Dermis blood vessel endothelial cell (primary cell): ENCODE measurements at places on chromosomes 12 and 14. TPM values are rescaled to one million over a fixed set of nuclear protein-coding genes. Genes with fewer than 3 reads are reported as not detected.

DNA sequence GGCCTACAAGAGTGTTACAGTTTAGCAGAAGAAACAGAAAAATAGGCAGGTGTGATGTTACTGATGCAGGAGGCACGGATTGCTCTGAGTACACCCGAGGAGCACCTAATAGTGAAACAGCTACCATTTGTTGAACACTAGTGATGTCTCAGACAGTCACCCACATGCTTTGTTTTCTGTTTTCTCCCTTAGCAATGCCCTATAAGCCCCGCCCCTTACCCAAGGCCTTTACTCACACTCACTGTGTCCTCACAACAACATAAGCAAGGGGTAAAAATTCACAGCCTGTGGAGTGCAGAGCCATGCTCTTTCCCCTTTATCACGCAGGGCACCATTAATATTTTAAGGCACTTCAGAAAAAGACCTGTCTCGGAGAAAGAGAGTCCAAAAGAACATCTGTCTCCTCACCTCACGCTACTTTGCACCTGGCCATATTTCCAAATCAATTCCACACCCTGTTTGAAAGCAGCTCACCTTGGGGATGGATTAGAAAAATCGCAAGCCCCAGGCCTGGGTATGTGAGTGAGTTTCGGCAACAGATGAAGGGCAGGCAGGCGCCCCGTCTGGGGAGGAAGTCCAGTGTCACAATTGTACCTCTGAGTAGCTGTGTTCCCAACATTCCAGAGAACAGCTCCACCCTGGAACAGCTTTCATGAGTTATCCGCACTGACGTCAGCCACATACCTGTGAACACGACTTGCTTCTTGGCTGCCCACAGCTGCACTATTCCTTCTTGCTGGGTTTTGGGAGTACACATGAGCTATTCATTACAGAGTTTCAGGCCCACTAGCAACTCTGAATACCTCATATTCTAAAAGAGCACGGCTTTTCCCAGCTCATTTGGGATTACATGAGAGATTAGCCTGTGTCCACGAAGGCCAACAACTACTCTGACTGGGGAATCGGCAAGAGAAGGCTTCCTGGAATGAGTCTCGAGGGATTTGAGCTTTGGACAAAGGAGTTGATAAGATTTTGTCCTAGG is 26.0 kb downstream of the MAPK1IP1L start:
- DNase-seq, result no peak

DNA sequence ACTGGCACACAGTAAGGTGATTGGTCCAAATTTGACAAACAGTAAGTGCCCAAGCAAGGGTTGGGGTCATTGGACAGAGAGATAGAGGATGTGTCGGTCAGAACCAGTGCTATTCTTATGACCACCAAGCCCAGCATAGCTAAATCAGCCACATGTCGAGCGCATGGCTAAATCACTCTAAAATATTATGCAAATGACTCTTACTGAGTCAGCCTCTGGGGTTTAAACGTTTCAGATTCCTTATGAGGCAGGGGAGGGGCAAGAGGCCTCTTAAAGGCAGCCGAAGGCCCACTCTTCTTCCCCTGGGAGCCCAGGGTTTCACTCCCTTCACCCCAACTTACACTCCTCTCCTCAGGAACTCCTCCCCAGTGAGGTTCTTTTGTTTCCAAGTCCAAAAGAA is 603 bp upstream of the ENDOU start:
- no peak for DNase-seq

GRCh38 chr12:59890896-59891579 is 295.2 kb downstream of the SLC16A7 start:
- peak; percentile 19 for DNase-seq

DNA sequence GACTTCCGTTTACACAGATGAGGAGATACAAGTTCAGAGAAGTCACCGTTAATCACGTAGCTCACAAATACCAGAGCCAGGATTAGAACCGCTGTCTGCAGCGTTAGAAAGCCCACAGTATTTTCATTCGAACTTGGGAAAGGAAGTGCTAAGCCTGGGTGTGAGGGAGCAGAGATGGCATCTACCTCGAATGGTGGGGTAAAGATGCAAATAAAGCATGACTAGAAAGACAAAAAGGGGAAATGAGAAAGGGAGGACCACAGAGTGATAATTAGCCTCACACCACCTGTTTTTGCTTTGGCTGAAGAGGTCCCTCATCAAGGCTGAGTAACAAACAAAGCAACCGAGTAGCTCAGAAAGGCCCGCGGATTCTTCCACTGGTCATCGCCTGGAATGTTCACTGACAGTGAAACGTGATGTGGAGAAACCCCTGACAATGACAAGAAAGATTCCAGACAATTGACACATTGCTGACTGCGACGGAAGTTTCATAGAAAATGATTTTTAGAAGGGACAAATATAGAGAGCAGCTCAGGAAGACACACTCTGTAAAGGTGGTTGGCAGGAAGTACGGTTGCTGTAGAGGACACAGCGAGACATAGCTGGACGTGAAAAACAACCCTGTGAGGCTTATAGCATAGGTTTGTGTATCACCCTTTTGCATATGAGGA is 31.5 kb upstream of the BHLHE41 start:
- no peak for DNase-seq

GRCh38 chr12:109656743-109657142 is 56.9 kb upstream of the FAM222A start:
- DNase-seq, result no peak

DNA sequence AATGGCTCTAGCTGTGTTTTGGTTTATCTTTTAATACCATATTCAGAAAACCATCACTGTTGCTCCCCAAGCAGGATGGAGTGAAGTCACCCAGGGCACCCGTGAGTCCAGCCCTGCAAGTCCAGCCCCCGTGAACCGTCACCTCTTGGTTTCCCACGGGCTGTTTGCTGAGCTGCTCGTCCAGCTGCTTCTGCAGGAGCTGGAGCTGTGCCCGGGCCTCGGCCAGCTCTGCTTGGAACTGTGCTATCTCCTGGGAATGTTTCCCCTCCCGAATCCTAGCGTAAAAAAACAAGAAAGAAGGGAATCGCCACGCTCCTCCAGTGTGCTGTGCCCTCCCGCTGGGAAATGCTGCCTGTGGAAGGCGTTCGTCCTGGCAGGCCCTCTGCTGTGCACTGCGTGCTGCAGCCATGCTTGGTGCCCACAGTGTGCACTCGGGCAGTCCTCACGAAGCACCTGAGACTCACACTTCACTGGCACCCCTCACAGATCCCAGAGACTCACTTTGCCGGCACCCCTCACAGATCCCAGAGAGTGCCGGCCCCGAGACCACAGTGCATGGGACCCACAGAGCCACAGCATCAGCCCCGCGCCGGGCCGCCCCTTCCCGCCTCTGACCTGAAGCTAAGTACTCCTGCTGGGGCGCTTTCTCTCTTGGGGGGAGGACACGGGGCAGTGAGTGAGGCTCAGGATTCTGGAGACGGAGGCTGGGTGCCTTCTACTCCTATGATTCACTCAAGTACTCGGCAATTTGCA is 15.4 kb upstream of the ANKLE2 start:
- no peak for DNase-seq

STYK1 gene
- 4.6 and 7.9 TPM in 2 replicates for total RNA-seq

RPL10L gene
- total RNA-seq, result not detected in 2 replicates

PRB2 gene
- total RNA-seq, result not detected in 2 replicates
